Left lobe of liver (tissue), 2 donors: ENCODE measurements at places on chromosomes 12 and 14. TPM values are rescaled to one million over a fixed set of nuclear protein-coding genes. Genes with fewer than 3 reads are reported as not detected.

- no peak for DNase-seq
These were observed 116.7 kb downstream of the BEGAIN start for GRCh38 chr14:100470523-100470897.

- DNase-seq = no peak
These were observed 58.4 kb downstream of the SLC25A21 start for GRCh38 chr14:37114002-37114401.

The CCDC38 gene
- total RNA-seq = 0.93 TPM

The SOX5 gene
- 32.2 TPM for total RNA-seq

- no peak for DNase-seq
These were observed 6.2 kb upstream of the SLC15A4 start for GRCh38 chr12:128829861-128830504.

The ASCL1 gene
- not detected for total RNA-seq

DNA sequence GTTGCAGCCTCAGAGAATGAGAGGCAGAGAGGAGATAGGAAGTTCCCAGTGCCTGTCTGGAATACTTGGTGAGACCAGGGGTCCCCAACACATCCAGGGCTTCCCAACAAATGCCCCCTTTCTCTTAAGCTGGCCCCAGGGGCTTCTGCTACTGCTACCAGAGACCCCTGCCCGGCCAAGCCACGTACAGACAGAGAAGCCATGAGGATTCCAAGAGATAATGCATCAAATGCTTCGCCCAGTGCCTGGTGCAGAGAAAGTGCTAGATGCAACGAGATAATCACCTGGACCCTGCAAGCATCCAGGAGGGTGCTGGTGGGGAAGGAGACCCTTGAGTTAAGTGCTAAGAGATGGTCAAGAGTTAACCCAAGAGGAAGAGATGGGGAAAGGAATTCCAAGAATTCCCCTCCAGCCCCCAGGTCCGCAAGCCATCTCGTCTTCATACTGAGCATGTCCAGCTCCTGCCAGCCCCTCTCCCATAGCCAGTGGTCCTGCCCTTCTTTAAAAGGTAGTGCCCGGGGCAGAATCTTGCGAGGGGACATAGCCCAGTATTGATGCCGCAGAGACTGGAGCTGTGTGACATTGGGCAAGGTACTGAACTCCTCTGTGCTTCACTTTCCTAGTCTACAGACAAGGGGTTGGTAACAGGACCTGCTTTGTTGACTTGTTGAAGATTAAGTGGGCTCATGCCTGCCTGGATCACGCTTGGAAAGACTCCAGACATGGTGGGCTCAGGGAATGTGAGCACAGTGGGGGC is 103.3 kb downstream of the CALM1 start:
- no peak for DNase-seq

GRCh38 chr14:69289811-69290520 is 30.0 kb downstream of the GALNT16 start:
- DNase-seq = no peak

The KRT6C gene
- not detected for total RNA-seq

The SERPINA12 gene
- 0.35 TPM for total RNA-seq

- DNase-seq = no peak
These were observed 241.2 kb downstream of the EGLN3 start for GRCh38 chr14:33709711-33710110.

- no peak for DNase-seq
These were observed 50.6 kb downstream of the LRCOL1 start for GRCh38 chr12:132559652-132560363.

GRCh38 chr12:69480698-69481097 is 10.5 kb downstream of the FRS2 start:
- no peak for DNase-seq

- DNase-seq = no peak
These were observed 23.8 kb upstream of the CATSPERB start for GRCh38 chr14:91755570-91756295.

DNA sequence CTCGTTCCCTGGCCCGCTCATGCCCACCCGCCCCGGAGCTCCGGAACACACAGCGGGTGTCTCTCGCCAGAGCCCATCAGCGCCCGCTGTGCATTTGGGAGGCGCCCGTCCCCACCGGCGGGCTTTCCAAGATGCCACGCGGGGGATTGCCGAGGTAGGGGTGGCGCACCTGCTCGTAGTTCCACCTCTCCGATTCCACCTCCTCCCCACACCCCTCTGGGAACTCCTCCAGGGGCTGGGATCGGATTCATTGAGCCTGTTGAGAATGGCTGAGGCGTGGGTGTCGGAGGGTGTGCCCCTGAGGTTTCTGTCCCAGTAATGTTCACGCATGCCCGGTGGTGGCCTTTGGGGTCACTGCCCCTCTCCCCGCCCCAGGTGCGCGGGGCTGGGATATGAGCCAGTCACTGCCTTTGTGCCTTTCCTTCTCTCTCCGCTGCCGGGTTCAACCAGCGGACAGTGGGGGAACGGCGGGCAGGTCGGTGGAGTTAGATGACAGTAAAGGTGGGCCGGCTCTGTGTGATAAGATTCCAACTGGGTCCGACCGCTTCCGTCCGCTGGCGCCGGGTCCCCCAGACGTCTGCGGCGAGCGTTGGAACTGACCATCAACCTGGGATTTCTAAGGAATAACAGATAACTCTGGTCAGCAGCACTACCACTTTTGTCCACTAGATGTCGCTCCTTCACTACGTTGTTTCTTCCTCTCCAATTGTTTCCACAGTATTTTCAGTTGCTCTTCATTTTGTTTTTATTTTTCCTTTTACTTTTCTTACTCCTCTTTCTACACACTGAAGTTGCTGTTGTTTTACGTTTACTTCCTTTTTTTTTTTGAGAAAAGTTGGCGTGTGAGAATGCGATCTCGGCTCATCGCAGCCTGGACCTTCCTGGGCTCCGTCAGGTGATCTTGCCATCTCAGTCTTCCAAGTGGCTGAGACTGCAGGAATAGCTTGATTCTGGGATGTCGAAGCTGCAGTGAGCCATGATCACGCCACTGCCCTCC is 178.1 kb upstream of the ALG10B start:
- DNase-seq = peak; percentile 67

The RIMKLB gene
- 1.9 TPM for total RNA-seq

The GRIP1 gene
- 0.13 TPM for total RNA-seq

GRCh38 chr14:61451491-61451890 is 130.1 kb downstream of the PRKCH start:
- DNase-seq = no peak

GRCh38 chr14:101118746-101119591 is 215.4 kb upstream of the RTL1 start:
- peak; percentile 23 for DNase-seq

DNA sequence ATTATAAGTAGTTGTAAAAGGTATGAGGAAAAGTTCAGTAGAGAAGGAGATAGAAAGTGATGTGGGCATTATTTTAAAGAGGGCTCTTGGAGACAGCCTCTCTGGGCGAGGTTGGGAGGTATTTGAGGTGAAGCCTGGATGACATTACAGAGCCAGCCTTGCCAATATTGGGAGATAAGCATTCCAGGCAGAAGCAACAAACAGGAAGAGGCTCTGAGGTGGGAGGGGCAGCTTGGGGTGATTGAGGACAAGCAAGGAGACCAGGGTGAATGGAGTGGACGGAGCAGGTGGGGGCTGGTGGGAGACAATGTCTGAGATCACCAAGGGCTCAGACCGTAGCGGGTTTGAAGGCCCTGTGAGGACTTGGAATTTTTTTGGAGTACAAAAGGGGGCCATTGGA is 87.3 kb downstream of the DYRK2 start:
- DNase-seq = no peak

GRCh38 chr12:102371165-102371564 is 109.2 kb downstream of the IGF1 start:
- DNase-seq = no peak

The TMEM106C gene
- 14.8 TPM for total RNA-seq

The AP4S1 gene
- 1.9 TPM for total RNA-seq

GRCh38 chr14:30960216-30960615 is 65.2 kb upstream of the AP4S1 start:
- DNase-seq = no peak

- DNase-seq = no peak
These were observed 85.9 kb downstream of the PAX9 start for GRCh38 chr14:36747411-36748184.

- DNase-seq = no peak
These were observed at the start of gene CLEC6A for GRCh38 chr12:8455727-8456360. CLEC6A (plus strand) TSS chr12:8455962; CDS start chr12:8456112, 150 bp downstream.

- no peak for DNase-seq
These were observed 15.4 kb downstream of the CCDC92 start for GRCh38 chr12:123957196-123957595.

The ART4 gene
- total RNA-seq = 27.5 TPM

GRCh38 chr12:29204521-29204920 is 55.4 kb downstream of the FAR2 start:
- no peak for DNase-seq

The PPFIA2 gene
- total RNA-seq = not detected

The LRP1-AS gene
- total RNA-seq = not detected

The GALNT8 gene
- not detected for total RNA-seq
